ENCODE measurements at places on chromosomes 2 and 18.
A peak's percentile ranks its signal among the peaks of the same experiment; 100 is the strongest.

- peak; percentile 36 for DNase-seq
Measured at GRCh38 chr2:27807476-27807875, 36.0 kb downstream of the MRPL33 start.

GRCh38 chr2:234355021-234355720, 141.7 kb downstream of the ARL4C start:
- DNase-seq, result no peak

DNA sequence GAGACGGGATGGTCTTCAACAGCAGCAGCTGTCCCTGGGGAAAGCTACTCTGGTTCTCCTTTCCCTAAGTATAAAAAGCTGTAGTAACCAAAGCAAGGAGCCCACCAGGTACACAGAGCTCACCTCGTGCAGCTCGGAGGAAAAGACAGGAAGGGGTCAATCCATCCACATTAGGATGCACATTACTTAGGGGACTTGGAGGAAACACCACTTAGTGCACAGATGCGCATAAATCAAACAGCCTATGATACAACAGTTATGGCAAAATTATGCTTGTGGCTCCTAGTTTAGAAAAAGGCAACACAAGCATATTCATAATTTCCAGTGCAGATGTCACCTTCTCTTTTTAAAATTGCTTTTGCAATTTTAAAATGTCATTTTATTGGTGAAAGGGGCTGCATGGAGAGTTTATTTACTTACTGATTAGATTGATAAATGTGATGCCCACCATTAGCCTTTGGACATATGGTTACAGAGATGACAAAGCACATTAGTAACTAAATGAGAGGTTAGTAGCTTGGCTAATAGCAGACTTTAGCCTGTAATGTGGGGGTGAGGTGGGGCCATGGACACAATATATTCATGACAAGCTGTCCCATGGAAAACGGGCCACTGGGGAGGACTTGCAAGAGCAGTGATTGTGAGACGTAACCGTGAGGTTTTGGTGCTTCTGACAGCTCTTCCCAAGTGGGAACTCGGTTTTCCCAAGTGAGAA, 199.8 kb downstream of the MYT1L start:
- DNase-seq, result no peak

DNA sequence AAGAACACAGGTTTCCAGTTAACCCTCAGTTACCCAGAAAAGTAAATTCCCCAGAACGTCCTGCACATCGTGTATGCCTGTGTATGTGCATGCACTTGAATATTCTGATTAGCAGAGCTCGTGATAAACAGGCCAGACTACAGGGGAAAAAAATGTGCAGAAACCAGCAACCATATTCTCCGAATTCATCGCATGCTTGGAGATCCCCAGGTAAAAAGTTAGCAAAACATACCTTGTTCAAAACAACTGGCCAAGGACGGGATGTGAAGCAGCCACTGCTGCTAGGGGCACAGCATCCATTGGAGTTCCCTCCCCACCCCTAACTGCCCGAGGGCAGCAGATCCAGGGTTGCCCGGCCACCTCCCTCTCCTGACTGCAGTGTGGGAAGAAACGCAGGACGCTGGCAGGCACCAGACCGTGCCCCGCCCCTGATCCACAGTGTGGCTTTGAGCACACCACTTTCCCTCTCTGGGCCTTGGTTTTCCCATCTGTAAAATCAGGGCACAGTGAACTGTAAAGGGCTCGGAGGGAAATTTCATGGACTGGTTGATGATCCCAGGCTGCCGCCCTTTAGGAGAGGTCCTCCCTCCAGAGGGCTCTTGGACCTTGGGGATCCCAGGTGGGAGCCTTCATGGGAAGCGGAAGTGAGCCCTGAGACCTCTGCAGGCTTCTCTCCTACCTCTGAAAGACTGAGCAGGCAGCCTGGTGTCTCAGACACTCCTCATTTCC, 11.9 kb upstream of the ARID5A start:
- DNase-seq, result no peak

- DNase-seq, result no peak
Measured at GRCh38 chr2:46580416-46580815, 101.1 kb downstream of the TMEM247 start.

DNA sequence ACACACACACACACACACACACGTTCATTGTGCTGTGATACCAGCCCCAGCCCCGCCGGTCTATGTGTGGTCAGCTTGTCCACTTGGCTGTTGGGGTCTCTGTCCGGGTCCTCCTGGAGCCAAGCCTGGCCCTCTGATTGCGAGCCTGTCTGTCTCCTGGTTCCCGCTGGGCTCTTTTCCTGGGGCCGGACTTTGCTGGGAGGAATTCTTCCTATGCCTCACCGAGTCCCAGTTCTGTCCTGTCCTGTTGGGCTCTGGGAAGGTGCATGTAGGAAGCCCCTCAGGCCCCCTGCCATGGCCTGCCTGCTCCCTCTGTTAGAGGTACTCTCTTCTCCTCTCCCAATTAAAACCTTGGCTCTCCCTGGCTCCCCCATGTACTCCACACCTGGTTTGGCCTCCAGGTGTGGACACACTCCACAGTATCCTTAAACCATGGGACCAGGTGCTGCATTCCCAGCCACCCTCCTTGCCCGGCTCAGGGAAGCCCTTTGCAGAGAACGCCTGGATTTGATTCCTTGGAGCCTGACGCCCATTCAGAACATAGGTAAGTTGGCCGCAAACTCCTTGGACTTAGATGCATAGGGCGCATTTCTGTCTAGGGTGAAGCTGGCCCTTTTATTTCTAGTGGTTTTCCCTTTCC, 42.3 kb downstream of the CABLES1 start:
- DNase-seq, result no peak

GRCh38 chr18:58382446-58382845, 246.4 kb downstream of the ALPK2 start:
- DNase-seq, result no peak

DNA sequence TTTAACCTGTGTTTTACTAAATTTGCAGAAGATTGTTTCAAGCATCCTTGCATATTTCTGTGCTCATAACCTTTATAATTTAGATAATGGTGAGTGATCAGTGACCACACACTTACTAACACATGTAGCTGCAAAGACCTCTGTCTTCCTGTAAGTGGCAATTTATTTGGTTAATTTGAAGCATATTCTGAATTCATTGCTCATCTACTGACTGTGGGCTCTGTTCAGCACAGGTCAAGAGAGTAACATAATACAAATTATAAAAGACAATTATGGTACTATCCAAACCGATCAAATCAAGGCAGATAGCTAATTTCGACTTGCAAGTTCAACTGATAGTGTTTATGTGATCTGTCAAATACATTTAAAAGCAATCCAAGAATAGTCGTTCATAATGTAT, 223.9 kb upstream of the FAM98A start:
- DNase-seq, result no peak

- no peak for DNase-seq
Measured at GRCh38 chr2:191014653-191015020, 666 bp upstream of the STAT1 start.

GRCh38 chr2:160652236-160652635, 158.6 kb upstream of the RBMS1 start:
- DNase-seq, result no peak

DNA sequence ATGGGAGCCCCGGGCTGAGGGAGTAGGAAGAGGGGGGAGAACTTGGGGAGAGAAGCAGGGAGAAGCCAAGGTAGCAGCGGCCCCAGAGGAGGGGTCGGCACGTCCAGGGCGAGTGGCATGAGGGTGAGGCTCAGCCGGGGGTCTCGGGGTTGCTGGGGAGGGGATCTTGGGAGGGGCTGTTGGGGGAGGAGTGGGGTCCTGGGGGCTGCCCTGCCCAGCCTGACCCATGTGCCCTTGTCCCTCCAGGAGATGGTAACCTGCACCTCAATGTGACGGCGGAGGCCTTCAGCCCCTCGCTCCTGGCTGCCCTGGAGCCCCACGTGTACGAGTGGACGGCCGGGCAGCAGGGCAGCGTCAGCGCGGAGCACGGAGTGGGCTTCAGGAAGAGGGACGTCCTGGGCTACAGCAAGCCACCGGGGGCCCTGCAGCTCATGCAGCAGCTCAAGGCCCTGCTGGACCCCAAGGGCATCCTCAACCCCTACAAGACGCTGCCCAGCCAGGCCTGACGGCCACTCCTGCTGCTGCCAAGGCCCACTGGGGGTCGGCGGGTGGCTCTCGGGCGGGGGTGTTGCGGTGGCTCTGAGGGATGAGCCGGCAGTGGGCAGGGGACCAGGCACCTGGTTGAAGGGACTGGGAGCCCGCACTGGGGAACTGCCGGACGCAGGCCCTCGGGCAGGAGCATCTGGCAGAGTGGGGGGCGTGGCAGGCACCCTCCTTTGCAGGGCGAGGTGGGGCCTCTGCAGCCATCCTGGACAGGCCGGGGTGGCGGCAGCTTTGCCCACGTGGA, 9.0 kb upstream of the GAL3ST2 start:
- no peak for DNase-seq

DNA sequence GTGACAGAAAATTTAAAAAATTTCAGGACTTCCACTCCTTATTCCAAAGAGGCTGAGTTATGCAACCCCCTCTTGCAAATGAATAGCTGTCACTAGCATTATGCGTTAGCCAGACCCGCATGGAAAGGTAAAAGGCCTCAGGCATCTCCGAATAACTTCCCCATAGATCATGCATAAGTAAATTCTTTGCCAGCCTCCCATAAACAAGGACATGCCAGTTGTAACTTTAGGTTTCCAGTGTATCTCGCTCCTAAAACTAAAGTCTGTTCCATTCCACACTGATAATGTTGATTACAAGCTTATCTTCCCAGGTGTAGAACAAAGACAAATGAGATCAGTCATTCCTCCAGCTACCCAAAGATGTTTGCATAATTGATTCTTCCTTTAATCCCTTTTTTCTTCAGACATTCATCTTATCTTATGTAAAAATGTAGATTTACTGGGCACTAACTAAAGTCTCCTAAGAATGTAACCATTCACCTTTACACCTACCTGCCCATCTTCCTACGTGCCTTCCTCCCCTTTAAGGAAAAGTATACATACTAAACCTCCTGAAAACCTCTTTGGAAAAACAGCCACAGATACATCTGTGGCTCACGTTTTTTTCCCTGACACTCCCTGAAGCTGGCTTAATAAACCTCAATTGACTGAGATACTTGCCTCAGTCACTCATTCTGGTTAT, 13.6 kb upstream of the NFU1 start:
- DNase-seq, result no peak

DNA sequence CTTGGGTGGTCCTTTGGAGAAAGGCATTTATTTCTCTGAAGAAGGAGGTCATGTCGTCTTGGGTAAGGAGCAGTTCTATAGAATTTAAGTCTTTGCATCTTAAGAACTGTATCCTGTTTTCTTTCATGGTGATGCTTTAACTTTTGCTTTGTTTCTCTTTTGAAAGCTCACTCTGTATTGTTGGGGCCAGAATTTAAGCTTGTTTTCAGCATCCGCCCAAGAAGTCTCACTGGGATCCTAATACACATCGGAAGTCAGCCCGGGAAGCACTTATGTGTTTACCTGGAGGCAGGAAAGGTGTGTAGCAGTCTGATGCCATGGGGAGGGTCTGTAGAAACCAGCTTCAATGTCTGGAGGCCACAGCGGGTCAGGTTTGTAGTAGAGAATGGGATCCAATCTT, 64.7 kb upstream of the TTC39C start:
- DNase-seq, result no peak

DNA sequence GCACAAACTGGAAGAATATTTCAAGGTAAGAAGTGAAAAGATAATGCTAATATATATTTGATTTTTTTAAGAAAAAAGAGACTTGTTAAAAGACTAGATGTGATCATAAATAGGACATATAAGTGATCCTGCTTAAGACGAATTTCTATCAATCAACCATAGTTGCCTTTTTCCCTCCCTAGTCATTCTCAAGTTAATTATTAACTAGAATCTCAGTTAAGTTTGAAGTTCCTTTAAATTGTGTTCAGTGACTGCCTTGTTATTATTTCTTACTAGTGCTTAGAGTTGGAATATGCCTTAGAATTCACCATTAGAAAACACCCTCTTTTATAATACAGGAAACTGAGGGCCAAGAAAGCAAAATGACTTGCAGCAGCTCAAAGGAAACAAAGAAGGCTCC, 141.5 kb upstream of the SP5 start:
- no peak for DNase-seq

DNA sequence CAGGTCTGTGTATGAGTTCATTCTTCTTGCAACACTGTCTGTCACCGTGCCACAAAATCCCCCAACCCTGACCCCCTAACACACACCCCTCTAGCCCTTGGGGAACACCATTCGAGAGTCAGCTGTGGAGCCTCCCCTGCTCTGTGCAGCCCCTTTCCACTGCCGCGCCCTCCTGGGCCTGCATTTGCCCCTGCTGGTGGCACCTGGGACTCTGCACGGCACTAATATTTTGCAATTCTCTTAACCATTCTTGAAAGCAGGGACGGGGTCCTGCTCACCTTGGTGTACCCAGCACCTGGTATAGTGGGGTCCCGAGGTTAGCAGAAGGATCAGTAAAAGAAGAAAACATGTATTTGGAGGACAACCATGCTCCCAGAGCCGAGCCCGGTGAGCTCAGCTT, 124.0 kb downstream of the HDAC4 start:
- DNase-seq, result no peak

GRCh38 chr2:160792837-160793236, 299.2 kb upstream of the RBMS1 start:
- DNase-seq, result no peak

DNA sequence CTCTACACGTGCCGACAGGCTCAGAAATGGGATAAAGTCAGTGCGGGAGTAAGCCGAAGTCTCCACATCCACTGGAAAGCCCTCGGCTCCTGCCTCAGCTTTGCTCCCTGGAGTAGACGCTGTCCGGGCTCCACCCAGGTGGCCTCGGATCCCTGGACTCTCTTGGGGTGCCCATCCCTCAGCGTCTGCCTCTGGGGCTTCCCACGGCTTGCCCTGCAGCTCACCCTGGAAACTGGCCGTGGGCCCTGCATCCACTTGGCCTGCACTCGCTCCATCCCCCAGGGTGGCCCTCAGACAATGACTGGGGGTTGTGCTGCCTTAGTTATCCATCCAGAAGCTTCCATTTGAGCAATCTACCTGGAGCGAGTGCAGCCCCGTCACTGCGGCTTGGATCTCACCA, 36.2 kb upstream of the TAF1B start:
- DNase-seq, result no peak

DNA sequence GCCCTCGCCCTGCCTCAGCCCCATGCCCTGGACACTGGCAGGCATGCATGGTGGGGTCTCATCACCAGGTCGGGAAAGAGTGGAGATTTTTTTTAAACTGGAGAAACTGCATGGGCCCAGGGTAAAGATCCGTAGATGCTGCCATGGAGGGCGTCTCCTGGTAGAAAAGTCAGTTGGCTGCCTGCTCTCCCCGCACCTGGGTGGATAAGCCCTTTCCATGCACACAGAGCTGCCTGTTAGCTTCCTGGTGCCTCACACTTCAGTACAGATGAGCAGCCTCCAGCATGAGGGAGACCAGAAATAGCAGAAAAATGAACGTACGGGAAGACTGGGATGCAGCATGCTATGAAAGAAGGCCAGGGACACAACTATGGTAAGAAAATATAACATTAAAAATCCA, 92.0 kb downstream of the ASAP2 start:
- no peak for DNase-seq

Data from hepatocyte (in vitro differentiated cells).